ENCODE measurements at places on chromosomes 5 and 9.

GRCh38 chr5:169494941-169495548 is 88.5 kb upstream of the SPDL1 start:
- DNase-seq = no peak

DNA sequence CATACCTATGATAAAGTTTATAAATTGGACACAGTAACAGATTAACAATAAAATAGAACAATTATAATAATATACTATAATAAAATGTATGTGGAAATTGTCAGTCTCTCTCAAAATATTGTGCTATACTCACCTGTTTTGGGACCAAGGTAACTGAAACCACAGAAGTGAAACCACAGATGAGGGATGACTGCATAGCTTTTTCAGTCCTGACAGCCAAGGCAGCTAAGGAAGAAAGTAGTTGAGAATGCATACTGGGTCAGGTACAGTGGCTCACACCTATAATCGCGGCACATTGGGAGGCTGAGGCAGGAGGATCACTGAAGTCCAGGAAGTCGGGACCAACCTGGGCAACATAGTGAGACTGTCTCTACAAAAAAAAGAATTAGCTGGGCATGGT is 8.9 kb downstream of the SRP19 start:
- DNase-seq = no peak

- no peak for DNase-seq
These were observed 17.5 kb upstream of the TOMM5 start for GRCh38 chr9:37609735-37610397.

- DNase-seq = no peak
These were observed 103.3 kb downstream of the C5orf15 start for GRCh38 chr5:133865113-133865512.

GRCh38 chr9:79564105-79564504 is 7.7 kb upstream of the TLE4 start:
- DNase-seq = no peak

GRCh38 chr5:126777257-126777974 is 480 bp downstream of the LMNB1 start:
- DNase-seq = peak; percentile 11

DNA sequence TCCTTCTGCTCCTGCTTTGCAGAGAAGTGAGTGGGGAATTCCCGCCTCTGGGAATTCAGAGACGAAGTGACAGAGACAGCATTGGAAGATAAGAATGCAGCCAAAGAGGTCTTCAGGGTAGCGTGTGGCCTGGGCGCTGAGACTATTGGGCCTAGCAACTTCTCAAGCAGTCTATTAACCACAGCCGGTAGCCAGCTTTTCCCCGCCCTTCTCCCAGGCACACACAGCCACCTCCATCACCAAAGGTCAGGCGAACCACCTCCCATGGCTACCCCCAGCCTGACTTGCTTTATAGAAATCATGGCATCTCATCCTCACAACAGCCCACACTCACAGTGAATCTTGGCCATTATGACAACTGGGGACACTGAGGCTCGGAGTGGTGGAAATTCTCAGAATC is 124.2 kb downstream of the KCNIP1 start:
- DNase-seq = no peak

DNA sequence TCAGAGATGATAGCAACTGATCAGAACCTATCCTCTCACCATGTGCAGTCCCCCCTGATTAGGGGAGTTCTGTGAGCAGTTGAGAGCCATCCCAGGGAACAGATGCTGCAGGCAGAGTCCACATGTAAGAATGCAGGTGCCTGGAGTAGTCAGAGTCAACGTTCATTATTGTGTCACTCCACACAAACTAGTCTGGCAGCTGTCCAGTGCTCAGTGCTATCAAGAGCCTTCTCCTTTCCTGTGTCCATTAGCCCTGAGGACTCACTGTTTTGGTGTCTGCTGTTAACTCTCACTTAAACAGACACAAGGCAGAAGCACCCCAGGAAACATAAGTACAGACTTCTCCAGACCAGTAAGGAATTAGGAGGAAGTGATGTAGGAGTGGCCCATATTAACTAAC is 2.5 kb downstream of the SH3TC2 start:
- peak; percentile 52 for DNase-seq

GRCh38 chr5:115471345-115472063 is 73.1 kb downstream of the FEM1C start:
- DNase-seq = no peak

GRCh38 chr5:171850324-171850947 is 64.8 kb downstream of the SMIM23 start:
- no peak for DNase-seq

DNA sequence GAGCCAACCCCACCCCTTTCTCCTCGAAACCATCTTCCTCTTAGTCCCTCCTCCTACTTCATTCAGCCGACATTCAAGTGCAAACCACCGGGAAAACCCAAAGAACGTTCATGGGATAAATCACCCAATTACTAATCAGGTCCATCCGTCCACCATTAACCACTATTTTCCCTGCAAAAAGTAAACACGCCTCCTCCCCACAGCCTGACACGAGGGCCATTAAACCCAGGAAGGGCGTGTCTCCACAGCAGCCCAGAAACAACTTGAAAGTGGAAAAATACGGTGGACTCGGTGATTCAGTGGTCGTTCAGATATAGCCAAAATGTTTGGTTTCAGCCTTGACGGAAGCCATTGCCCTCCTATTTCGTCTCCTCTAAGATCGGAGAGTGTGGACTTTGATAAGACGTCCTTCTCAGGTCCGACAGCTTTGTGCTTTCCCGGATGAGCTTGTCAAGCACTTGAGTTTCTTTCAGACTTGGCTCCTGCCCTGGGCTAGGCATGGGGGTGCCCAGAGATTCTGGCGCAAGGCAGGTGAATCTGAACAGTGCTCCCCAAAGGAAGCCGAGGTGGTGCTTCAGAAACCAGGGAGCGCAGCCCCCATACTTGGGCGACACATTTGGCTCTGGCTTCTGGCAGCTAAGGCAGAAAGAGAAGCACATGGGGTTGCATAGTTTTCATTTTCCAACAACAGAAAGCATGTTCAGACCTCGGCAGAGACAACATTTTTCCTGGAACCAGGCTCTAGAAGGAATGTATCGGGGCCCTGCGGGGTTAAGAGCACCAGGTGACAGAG is 56.6 kb downstream of the SMIM23 start:
- no peak for DNase-seq

DNA sequence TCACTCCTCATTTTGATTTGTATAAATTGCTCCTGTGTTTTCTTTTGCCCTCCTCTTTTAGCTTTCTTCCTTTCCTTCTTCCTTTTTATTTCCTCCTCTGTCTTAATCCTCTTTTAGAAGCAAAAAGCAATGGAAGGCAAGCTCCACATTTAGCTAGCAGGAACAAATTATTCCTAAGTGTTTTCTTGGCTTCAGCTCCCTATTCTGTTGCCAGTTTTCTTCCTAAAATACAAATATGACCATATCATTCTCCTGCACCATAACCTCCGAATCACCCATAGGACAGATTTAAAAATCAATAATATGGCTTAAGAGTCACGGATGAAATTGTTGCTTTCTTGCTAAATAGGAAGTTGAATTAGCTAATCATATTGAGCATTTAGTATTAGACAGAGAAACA is 49.4 kb downstream of the GRIN3A start:
- no peak for DNase-seq

DNA sequence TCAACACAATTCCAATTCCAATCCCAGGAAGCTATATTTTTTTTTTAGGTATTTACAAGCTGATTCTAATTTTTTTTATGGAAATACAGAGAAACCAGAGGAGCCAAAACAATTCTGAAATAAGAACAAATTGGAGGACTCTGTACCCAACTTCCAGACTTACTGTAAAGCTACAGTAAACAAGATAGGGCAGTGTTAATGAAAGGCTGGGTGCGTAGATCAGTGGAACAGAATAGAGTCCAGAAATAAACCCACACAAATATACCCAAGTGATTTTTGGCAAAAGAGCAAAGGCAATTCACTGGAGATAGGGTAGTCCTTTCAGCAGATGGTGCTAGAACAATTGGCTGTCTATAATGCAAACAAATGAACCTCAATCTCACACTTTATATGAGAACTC is 50.6 kb downstream of the WHRN start:
- DNase-seq = no peak

- peak; percentile 72 for DNase-seq
These were observed 948 bp upstream of the FAM53C start for GRCh38 chr5:138336952-138337684.

- no peak for DNase-seq
These were observed 176.4 kb upstream of the PITX1 start for GRCh38 chr5:135210286-135211055.

- DNase-seq = no peak
These were observed 104.3 kb downstream of the PDE6A start for GRCh38 chr5:149840226-149840825.

DNA sequence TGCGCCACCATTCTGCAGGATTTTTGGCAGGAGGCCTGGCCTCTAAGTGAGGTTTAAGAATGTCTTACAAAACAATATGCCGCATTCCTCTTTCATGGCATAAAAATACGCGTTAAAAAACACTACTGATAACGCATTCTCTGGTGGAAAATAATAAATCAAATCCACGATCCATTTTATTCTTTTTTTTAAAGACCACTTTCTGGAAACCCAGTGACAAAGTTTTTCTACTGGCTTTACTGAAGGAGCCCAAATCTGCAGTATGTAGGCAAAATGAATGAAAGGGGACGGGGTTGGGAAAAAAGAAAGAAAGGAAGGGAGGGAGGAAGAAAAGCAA is 2.0 kb downstream of the SV2C start:
- DNase-seq = no peak

- DNase-seq = no peak
These were observed 154.8 kb downstream of the SIL1 start for GRCh38 chr5:139043157-139043905.

GRCh38 chr9:107976767-107977166 is 487.2 kb upstream of the KLF4 start:
- DNase-seq = no peak

DNA sequence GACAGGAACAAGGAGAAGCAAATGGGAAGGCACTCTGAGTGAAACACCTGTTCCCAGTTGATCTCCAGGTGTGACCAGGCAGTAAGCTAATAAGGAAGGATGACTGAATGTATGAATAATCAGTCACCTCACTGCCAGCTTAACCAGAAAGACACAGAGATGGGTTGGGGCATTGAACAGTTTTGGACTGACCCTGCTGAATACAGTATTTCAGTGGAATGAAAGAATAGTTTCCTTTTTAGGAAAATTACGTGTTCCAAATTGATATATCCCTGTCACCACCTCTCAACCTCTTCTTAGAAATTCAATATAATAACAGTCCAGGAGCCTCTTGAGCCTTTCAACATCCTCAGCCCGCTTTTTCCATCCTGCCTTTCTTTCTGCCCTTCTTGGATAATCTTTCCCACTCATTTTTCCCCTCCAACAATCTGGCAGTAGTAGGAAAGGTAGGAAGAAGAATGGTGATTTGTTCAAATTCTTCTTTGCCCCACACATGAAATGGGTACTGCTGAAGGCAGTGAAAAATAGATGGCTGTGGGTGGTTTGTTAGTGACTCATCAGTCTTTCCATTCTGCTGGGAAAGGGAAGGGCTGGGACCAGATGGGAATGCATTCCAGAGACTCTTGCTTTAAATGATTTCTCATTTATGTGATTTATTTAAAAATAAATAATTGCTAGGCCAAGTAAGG is 117.9 kb downstream of the ZSWIM6 start:
- DNase-seq = peak; percentile 31

DNA sequence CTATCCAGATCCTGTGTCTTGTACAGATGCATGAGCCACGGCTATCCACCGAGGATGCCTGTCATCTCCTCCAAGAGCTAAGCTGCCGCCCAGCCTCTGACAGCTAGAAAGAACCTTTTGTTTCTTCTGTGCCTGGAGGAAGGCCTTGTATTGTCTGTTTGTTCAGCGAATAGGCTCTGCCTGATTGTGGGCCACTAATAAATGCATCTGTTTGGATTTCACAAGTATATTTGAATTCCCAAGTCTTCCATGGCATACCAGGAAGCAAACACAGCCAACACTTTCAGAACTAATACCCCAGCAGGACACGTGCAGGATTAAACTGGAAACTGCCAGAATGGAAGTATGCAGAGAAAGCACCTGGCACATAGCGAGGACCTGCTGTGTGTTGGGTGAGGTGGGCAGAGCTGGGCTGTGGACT is 92.7 kb upstream of the NEURL1B start:
- DNase-seq = no peak

DNA sequence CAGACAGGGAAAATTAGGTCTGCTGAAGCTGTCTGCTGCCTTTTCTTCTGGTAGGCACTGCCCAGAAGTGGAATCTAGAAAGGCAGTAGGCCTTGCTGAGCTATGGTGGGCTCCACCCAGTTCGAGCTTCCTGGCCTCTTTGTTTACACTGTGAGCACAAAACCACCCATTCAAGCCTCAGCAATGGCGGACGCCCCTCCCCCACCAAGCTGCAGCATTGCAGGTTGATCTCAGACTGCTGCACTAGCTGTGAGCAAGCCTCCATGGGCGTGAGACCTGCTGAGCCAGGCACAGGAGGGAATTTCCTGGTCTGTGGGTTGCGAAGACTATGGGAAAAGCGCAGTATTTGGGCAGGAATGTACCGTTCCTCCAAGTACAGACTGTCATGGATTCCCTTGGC is 18.5 kb downstream of the AGTPBP1 start:
- peak; percentile 51 for DNase-seq

DNA sequence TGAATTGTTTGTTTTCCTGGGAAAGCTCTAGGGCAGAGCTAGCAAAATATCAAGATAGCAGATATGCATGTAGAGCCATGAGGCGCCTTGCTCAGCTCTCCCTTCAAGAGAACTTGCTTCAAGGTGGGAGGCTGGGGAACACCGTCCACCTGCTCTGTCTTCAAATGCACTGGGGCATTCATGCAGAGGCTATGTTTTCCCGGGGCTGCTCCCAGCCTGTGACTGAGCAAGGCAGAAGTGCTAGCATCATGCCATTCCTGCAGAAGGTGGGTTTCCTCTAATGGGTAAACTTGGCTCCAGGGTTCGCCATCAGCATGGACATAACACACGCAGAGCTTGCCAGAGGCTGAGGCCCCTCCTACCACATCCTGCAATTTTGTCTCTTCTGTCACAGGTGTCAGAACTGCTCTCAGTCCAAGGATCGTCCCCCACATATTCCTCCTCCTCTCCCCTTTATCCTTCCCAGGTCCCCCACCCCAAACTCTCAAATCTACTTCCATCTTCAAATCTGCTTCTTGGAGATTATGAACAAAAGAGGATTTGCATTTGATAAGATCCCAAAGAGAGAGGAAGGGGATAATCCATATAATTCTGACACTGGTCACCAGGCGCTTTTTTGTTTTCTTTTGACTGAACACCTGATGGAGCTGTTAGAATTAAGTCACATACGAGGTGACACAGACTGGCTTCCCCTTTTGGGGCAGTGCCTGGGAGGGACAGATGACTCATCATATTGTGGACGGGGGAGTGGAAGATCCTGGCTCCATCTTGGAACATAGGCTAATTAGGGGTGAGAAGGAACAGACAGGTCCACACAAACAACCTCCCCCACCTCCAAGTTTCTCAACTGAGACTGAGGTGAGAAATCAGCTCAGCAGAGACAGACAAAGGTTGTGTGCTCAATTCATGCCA is 85.0 kb upstream of the TAF11L2 start:
- DNase-seq = no peak

DNA sequence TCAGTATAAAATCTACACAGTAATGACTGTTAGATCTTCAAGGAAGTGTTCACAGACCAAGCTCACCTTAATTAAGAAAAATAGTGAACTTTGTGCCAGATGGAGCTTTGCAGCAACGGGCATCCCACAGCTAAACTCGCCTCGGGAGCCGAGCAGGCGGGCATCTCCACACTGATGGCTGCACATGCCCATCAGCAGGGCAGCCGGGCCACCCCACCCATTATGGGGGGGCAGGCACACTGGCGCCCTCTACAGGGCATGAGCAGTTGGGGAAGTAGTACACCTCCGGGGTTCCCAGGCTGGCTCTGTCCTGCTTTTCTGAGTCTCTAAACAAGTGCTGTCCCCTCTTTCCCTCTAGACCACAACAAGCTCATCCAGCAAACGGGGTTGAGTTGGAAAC is 21.6 kb downstream of the ANKS6 start:
- DNase-seq = no peak

All from DMS153 (cell line).